Stimulated activated CD4-positive, alpha-beta T cell treated with anti-CD3 and anti-CD28 coated beads, Interleukin-2, amount 100 ng/mL, for 24 hours (primary cell): ENCODE measurements at places on chromosomes 2 and 18.

- no peak for DNase-seq
Observed at GRCh38 chr2:157231476-157231875, 26.0 kb upstream of the GALNT5 start.

- no peak for DNase-seq
Observed at GRCh38 chr2:217934321-217935131, 68.3 kb downstream of the TNS1 start.

- no peak for DNase-seq
Observed at GRCh38 chr2:74278176-74278575, 65.0 kb downstream of the SLC4A5 start.

DNA sequence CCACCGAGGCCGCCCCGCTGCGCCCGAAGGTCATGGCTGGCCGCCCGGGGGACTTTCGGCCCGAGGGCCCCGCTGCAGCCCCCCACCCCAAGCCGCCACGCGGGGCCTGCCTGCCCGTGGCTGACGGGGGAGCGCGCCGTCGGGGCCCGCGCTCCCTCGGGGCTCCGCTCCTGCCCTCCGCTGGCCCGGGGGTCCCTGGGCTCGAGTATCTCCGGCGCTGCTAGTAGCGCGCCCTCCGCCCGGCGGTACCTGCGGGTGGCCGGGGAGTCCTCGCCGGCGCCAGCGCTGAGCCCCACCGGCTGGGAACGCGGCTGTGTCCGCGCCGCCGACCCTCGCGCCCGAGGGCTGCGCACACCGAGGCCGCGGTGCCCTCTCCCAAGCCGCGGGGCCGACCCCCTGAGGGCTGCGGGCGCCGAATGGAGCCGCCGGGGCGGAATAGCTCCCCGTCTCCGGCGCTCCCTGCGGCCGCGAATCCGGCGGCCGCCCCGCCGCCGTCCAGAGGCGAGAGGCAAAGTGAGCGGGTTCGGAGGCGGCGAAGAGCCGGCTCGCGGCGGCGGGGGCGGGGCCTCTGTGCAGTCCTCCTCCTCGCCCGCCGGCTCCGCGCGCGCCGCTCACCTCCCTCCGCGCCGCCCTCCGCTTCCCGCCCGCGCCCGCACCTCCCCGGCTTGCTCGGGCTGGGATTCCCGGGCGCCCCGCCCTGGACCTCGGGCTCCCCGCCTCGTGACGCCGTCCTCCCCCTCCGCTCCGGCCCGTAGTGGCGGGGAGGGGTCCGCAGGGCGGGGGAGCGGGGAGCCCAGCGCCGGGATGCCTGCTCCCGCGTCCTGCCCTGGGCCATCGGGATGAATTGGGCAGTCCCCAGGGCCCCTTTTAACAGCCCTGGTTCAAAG is at the start of gene KCNG3:
Gene KCNG3 (minus strand): TSS at position 515 of the 887 bp plus-strand sequence. CDS start 481 bp downstream, at position 34.
- peak; percentile 67 for DNase-seq

GRCh38 chr18:7577706-7578105 is 10.6 kb downstream of the PTPRM start:
- no peak for DNase-seq

DNA sequence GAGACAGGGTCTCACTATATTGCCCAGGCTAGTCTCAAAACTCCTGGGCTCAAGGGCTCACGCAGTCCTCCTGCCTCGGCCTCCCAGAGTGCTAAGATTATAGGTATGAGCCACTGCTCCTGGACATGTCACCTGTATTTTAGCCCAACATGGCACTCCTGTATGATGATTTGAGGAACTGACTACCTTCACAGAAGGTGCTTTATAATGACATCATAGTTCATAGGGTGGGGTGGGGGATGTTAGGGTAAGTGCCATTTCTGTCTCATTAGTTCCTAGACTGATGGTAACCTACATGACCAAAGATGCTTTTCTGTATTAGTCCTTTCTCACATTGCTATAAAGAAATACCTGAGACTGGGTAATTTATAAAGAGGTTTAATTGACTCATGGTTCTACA is 109.7 kb downstream of the MAP4K4 start:
- DNase-seq = no peak

- DNase-seq = peak; percentile 66
Observed at GRCh38 chr2:113240915-113241911, 37.5 kb downstream of the PAX8 start.

GRCh38 chr2:219620546-219620945 is 6.9 kb upstream of the SLC4A3 start:
- no peak for DNase-seq

- DNase-seq = peak; percentile 17
Observed at GRCh38 chr2:179861416-179862067, at the start of gene ZNF385B. Gene ZNF385B (minus strand): TSS chr2:179861612.

DNA sequence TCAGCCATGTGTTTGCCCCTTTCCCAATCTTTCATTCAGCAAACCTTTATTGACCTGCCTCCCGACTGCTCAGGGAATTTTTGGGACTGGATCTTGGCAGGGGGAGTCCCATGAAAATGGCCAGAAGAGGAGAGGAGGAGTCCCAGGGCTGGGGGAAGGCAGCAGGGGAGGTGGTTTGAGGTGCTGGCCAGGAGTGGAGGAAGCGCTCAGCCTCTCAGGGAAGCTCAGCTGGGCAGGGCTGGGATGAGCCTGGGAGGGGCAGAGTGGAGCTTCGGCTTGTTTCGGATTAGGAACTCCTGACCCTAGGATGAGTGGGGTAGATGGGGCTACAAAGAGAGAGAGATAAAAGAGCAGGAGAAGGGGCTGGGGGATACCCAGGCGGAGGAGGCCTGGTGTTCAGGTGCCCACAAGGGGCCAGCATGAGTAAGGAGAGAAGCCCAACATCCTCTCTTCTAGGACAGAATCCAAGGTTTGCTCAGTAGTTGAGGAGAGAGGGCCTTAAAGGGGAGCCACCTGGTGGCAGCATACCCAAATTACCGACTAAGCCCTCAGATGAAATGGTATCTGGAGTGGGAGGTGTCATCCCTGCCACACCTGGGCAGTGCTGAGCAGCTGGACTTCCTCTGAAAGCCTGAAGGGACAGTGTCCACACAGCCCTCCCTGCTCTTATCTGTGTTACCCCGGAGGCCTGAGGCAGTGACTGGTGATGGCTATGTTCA is 91.1 kb downstream of the INHBB start:
- DNase-seq = no peak

DNA sequence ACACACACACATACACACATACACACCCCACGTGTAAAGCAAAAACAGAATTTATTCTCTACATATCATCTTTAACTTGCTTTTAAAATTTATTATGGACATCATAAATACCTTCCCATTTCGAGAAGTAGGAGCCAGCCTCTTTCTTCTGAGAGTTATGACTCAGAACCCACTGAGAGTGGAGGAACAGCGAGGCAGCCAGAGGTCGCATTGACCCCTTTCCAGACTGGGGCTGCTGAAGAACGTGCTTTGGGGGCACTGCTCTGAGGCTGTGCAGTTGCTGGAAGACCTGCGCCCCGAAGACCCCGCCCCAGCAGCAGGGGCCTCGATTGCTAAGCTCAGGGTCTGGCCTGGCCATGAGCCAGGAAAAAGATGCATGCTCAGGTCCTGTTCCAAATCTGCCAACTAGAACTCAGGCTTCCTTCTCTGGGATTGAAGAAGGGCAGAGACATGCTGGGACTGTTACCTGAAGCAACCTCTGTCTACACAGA is 133.8 kb upstream of the TWIST2 start:
- DNase-seq = no peak

DNA sequence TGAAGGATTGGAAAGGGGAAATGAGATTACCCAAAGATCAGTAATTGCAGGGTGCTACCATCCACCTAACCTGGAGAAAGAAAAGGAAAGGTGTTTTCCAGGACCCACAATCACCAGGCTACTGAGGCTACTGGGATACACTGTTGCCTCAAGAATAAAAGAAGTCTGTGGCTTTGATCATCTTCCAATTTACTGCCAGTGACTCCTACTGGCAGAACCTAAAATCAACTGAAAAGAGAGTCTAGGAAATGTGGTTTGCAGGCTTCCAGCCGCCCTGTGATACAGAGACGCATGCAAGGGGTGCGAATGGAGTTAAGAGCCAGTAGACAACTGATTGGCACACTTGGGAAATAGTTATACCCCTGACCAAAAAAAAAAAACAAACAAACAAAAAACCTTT is 16.6 kb upstream of the TTL start:
- no peak for DNase-seq

GRCh38 chr18:35938158-35938557 is 34.3 kb upstream of the RMP24 start:
- DNase-seq = no peak

GRCh38 chr2:159515441-159515840 is 100.9 kb downstream of the BAZ2B start:
- DNase-seq = no peak

DNA sequence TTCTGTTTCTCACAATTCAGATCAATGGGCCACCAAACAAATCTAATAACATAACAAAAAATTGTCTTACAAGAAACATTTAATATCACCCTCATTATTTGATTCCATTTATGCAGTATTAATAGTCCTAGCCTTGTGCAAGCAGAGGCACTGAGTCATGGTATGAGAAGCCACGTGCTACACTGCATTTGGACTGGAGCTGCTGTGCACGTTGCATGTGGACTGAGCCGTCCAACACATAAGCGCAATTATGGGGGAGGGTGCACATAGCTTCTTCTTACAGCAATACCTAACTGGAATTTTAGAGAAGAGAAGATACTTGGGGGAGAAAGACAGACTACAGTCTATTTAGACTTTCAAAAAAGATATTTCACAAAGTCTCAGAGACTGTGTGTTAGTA is 329.6 kb upstream of the ID2 start:
- no peak for DNase-seq

DNA sequence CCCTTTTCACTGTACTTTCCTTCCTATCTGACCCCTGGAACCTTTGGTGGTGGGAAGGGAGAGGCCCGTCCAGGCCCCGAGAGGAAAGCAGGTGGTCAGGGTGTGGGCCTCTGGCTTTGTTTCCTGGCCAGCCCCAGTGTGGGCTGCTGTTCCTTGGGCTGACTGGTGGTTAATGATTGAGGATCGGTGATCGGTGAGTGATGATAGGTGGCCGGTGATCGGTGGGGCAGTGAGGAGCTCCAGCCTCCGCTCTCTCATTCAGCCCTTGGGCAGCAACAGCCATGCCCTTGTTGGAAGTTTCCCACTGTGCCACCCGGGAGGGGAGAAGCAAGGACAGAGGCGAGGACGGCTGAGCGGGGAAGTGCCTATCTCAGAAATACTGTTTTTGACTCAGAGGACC is 7.3 kb downstream of the ACKR3 start:
- no peak for DNase-seq

GRCh38 chr2:145910416-145910815 is 1390.5 kb upstream of the ZEB2 start:
- no peak for DNase-seq

DNA sequence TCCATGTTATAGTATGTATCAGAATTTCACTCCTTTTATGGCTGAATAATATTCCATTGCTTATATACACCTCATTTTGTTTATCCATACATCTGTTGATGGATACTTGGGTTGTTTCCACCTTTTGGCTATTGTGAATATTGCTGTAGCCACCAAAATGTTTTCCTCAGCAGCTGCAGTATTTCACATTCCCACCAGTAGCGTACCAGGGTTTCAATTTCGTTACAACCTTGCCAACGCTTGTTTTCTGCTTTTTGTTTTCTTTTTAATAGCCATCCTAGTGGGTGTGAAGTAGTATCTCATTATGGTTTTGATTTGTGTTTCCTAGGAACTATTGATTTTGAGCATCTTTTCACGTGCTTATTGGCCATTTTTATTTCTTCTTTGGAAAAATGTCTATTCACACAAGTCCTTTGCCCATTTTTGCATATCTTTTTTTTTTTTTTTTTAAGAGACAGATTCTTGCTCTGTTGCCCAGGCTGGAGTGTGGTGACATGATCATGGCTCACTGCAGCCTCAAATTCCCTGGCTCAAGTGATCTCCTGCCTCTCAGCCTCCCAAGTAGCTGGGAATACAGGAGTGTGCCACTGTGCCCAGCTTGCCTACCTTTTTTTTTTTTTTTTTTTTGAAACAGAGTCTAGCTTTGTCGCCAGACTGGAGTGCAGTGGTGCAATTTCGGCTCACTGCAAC is 14.2 kb downstream of the UBXN2A start:
- no peak for DNase-seq
